ENCODE measurements at places on chromosomes 5 and 9.

GRCh38 chr5:131607903-131608540 lies 27.0 kb downstream of the RAPGEF6 start:
- no peak for DNase-seq

GRCh38 chr9:112867275-112867991 lies 23.2 kb downstream of the SLC46A2 start:
- DNase-seq, result peak; percentile 83

DNA sequence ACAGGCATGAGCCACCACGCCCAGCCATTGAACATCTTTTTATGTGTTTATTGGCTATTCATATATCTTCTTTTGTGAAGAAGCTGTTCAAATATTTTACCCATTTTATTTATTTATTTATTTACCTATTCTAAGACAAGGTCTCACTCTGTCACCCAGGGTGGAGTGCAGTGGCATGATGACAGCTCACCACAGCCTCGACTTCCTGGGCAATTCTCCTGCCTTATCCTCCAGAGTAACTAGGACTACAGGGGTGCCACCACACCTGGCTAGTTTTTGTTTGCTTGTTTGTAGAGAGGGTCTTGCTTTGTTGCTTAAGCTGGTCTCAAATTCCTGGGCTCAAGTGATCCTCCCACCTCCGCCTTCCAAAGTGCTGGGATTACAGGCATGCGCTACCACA lies 33.5 kb downstream of the NAIF1 start:
- DNase-seq, result no peak

GRCh38 chr9:12956261-12956660 lies 181.4 kb downstream of the LURAP1L start:
- DNase-seq, result no peak

Data from hepatic stellate cell (primary cell).